ENCODE measurements at places on chromosomes 13 and 19.

GRCh38 chr19:48837687-48838086 is 1.4 kb upstream of the HSD17B14 start:
- no peak for DNase-seq

DNA sequence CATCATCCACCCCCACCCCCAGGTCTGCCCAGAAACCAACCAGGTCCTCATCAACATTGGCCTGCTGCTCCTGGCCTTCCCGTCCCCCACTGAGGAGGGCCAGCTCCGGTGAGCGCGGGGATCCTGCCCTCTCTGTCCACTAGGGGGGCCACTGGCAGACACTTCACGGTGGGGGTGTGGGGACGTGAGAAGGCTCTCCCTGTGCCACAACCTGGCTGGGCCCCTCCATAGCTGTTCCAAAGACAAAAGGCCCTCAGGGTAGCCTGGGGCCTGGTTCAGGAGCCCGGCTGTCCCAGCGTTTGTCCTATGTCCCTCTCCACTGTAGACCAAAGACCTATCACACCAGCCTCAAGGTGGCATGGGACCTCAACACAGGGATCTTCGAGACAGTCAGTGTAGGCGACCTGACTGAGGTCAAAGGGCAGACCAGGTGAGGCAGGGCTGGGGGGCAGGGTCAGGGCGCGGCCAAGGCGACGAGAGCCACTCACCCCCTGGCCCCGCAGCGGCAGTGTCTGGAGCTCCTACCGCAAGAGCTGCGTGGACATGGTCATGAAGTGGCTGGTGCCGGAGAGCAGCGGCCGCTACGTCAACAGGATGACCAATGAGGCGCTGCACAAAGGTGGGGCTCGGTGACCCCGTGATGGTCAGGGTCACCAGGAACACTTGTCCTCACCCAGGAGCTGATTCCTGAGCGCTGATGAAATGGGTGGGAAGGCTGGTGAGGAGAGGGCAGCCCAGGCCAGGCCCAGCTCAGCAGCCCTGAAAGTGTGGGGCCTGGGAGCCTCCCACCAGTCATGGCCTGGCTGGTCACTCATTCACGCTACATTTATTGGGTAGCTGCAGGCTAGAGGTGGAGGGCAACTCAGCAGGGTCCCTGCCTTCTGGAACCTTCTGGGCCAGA is 7.9 kb downstream of the DCAF15 start:
- DNase-seq = no peak

DNA sequence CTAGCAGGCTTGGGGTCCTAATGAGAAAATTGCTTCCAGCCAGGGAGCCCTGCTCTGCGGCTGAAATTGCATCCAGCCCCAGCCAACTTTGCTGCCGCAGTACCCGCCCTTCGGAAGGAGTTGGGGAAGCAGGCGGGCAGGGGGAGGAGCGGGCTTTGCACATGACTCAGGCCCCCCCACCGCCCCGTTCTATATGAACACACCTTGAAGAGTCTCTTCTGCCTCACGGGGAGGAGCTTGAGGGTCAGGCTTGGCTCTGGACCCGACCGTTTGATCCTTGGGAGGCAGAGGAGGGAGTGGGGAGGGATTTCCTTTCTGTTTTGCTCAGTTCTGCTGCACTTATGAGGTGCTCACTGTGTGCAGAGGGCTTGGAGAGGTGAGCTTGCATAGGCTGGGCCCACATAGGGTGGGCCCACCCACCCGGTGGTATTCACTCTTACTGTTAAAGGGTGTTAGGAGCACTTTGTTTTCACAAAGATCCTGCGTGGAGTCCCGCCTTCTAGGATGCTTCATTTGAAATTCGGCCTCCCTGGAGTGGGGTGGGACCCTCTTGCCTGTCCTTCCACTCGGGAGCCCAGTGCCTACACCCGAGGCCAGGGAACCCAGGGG is 46.5 kb downstream of the LYL1 start:
- DNase-seq = no peak

GRCh38 chr13:98847780-98848179 is 95.3 kb upstream of the SLC15A1 start:
- no peak for DNase-seq
